ENCODE measurements at places on chromosomes 1 and 21. TPM values are rescaled to one million over a fixed set of nuclear protein-coding genes. Genes with fewer than 3 reads are reported as not detected.

DNA sequence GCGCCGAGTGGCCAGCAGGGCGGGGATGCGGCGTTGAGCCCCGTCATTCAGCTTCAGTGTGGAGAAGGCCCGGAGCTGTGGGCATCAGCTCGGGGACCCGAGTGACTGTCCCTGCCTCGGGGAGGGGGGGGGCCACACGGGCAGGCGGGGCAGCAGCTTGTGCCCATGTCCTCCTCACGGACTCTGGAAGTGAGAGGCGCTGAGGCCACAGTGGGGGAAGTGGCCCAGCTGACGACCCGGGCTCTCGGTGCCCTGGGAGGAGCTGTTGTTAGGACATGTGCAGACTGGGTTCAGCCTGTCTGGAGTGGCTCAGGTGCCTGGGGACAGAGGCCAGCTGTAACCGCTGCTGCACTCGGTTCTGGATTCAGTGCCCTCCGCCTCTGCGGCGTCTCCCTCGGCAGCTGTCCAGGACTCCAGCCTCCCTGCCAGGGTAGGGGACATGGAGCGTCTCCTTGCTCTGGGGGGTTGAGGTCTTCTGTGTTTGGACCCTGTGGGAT lies 71.1 kb downstream of the SKI start:
- peak; percentile 54 for DNase-seq

- peak; percentile 32 for DNase-seq
Observed at GRCh38 chr1:112396653-112397471, 848 bp downstream of the CTTNBP2NL start.

CD101 gene
- polyA plus RNA-seq = 0.25 TPM

PLA2G4A gene
- polyA plus RNA-seq = 5.8 TPM

Data from fibroblast of lung (primary cell).